Fibroblast of skin of right biceps (primary cell): ENCODE measurements at places on chromosomes 12 and 14.

DNA sequence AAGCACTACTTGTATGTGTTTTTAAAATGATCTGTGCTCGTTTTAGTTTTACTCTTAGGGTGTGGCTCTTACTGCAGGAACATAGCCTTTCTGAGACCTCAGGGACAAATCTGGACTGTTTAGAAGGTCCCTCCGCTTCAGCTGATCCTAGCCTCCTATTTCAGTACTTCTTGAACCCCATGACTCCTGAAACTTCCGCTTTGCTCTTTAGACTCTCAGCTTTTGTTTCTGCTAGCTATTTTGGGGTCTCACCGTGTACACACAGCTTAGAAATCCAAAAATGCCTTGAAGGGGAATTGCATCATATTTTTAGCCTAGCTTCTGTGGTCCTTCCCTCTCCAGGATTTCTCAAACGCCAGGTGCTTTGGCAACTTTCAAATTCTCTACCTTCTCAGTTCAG, 8.3 kb downstream of the OR11G2 start:
- no peak for DNase-seq

DNA sequence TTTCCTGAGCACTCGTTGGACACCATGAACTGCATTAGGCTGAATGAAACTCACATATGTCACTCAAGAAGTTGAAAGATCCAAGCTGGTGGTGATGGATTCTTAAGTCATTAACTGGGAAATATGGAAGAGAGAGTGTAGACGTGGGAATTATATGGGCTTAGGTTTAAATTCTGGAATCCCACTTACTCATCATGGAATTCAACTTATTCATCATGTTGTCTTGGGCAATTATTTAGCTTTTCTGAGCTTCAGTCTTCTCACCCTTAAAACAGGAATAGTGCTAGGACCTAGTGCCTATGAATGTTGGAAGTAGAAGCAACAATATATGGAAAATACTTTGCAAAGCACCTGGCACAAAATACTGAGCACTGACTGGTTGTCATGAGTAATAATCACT, 292.4 kb upstream of the TBX3 start:
- DNase-seq, result peak; percentile 61

- DNase-seq, result no peak
Observed at GRCh38 chr14:74570696-74571095, 41.3 kb downstream of the LTBP2 start.

DNA sequence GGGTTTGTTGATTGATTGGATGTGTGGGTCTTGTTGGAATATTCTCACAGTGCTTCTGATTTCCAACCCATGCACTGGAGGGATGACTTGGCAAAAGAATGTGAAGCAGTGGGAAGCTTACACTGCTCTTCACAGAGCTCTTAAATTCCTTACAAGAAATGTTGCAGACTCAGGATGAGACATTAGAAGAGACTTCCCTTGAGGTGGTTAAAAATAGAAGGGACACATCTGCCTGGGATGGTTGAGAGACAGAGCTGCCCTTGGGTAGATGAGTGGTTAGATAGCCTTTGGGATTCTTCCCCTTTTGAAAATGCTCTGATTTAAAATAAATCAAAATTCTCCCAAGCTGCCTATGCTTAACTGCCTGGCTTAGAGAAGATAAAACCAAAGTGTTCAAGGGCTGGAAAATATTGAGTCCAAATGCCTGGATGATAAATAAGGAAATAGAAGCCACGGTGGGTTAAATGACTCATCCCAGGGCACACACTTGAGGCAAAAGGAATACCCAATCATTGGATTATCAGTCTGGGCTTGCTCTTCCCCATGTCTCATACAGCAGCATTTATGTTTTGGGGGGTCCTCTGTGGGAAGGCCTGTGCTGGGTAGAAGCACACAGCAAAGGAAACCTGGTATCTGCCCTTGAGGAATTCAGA, 264.3 kb downstream of the AKAP6 start:
- peak; percentile 96 for DNase-seq

GRCh38 chr12:58283553-58283952, 342.2 kb downstream of the ATP23 start:
- DNase-seq, result no peak

DNA sequence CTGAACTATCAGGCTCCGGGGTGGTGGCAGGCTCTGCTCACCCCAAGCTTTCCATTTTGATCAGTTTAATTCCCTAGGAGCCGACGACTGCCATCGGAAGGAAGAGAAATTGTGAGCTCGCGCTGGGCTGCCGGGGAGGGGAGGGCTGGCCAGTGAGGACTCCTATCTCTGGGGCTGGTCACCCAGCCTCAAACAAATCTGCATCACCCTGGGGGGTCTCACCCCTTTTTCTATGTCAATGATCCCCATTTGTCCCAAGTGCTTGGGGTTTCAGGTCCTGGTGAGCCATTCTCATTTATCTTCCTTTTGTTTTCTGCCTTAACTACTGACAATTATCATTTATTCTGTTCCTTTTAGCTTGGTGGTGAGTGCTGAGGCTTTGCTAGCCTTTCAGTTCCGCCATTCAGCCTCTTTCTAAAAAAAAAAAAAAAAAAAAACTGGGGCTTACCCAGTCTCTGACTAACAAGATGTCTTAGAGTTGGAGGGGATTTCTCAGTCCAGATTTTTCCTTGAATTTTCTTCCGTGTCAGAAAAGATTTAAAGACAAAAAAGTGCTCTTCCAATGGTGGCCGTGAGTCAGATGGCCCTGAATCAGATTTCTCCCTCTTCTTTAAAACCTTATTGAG, 22.8 kb upstream of the USP44 start:
- no peak for DNase-seq

DNA sequence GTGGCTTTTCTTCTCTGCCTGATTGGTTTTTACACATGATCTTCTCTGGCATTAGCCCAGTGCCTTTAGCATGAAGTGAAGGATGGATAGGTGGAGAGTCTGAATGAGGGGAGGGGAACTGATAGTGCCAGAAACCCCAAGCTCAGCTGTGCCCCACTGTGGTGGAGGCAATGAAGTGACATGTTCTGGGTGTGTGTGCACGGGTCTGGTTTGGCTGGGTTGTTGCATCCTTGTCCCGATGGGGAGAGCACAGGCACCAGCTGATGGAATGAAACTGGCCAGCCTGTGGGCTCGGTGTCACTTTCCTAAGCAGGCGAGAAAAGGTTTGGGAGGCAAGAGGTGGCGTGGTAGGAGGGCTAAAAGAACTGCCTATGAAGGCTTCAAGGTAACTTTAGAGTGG, 65.3 kb downstream of the CACNA1C start:
- no peak for DNase-seq

- peak; percentile 98 for DNase-seq
Observed at GRCh38 chr14:61493239-61493638, 171.9 kb downstream of the PRKCH start.

DNA sequence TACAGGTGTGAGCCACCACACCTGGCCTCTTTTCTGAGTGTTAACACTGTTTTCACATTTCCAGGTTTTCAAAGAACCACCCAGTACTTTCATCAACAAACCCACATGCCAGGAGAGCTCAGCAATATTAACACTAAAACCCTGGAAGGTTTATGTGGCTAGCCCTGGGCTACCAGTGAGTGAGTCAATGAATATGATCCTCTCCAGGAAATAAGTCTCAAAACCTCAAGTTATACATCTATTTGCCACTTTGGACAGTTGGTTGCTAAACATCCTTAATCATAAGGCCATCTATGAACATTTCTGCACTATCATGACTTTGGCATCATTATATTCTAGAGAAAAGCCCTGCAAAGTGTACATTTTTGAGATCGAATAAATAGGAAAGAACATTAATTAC, 6.3 kb upstream of the CDKL1 start:
- DNase-seq, result no peak

DNA sequence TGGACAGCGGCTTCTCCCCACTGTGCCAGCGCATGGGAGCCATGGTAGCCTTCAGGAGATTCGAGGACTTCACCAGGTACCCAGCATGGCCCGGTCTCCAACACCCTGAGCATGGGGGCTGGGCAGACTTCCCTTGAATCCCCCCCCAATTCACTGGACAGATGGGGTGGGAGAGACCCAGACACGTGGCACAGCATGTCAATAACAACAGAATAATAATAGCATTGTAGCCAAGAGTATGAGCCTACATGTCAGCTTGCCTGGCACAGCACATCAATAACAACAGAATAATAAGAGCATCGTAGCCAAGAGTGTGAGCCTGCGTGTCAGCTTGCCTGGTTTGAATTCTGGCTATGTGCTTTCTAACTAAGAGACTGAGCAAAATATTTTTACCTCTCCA, 76.4 kb downstream of the FOXN4 start:
- DNase-seq, result no peak

DNA sequence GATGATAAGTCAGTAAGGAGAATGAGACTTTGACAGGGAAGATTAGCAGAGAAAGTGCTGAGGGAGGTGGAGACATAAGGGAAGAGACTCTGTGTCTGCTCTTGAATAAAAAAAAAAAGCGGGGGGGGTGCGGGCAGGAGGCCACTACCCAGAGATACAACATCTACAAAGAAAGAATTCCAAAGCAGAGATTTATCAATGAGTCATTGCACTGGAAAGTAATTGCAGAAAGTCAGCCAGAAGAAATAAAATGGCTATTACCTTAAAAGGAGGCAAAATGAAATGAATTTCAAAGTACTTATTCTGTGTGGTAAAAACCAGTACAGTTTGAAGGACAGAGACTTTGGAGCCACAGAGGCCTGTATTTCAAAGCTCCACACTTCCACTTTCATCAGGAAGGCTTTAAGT, 267.1 kb upstream of the PRKD1 start:
- peak; percentile 97 for DNase-seq
